Stimulated activated CD8-positive, alpha-beta memory T cell treated with anti-CD3 and anti-CD28 coated beads, Interleukin-7, amount 100 ng/mL, for 1 hour (primary cell): ENCODE measurements at places on chromosomes 11 and 22.
A peak's percentile ranks its signal among the peaks of the same experiment; 100 is the strongest.

DNA sequence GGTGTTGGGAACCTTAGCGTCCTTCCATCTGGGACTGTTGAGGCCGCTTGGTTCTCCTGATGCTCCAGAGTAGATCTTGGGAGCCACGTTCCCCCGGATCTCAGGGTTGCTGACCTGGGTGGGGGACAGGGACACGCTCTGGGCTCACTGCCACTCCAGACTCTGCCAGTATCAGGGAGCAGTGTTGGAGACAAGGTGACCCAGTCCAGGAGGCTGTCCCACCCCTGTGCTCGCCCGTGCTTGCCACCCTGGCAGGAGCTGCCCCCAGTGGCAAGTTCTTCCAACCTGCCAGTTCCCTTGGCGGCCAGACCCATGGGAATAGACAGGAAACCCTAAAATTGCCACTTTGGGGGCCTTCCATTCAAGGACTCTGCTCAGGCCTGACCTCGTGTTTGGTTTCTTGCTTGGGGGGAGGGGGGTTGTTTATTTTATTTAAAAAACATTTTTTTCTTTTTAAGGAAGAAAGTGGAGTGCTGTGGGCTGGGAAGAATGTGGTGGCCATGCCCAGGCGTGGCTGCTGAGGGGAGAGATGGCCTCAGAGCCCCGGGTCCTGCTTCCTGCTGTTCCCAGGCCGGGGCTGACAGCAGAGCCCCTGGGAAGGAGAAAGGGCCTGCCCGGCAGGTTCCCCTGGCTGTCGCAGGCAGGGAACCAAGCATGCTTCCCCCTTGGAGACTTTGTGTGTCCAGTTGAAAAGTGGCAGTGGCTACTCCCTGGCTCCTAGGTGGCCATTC, 7.2 kb downstream of the GRK2 start:
- DNase-seq: no peak

- DNase-seq: peak; percentile 53
Observed at GRCh38 chr11:61897387-61898246, 6.3 kb upstream of the FADS3 start.

- no peak for DNase-seq
Observed at GRCh38 chr22:43134553-43134952, 8.6 kb downstream of the MCAT start.

GRCh38 chr11:41872870-41873269, 413.4 kb upstream of the LRRC4C start:
- no peak for DNase-seq

DNA sequence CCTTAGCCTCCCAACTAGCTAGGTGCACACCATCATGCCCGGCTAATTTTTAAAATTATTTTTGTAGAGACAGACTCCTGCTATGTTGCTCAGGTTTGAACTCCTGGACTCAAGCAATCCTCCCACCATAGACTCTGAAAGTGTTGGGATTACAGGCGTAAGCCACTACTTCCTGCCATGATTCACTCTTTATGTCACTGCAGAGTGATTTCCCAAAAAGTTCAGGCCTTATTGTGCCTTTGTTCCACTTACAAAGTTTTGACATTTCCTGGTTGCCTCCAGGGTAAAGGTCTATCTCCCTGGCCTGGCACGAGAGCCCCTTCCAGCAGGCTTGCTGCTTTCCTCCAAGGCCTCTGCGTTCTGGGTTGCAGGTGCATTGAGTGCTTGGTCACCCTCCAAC, 44.6 kb upstream of the RIC3 start:
- no peak for DNase-seq

DNA sequence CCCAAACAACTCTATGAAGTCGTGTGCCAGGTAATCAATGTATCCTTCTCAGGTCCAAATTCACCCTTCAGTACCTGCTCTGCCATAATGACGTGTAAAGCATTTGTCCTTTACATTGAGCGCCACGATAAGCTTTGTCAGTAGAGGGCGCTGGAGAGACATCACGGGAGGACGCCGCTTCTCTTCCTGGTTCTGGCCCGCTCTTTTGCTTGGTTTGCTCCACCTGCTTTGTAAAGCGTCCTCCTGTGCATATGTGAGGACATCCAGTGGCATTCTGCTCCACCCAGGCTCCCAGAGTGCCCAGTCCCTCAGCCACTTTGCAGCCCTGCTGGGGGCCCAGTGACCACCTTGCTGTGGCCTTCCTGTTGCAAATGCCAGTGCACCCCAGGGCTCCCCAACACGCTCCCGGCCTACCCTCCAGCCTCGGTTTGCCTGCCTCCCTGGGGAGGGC, 61.1 kb downstream of the WT1 start:
- DNase-seq: no peak

GRCh38 chr11:130894322-130895025, 21.8 kb downstream of the SNX19 start:
- no peak for DNase-seq

DNA sequence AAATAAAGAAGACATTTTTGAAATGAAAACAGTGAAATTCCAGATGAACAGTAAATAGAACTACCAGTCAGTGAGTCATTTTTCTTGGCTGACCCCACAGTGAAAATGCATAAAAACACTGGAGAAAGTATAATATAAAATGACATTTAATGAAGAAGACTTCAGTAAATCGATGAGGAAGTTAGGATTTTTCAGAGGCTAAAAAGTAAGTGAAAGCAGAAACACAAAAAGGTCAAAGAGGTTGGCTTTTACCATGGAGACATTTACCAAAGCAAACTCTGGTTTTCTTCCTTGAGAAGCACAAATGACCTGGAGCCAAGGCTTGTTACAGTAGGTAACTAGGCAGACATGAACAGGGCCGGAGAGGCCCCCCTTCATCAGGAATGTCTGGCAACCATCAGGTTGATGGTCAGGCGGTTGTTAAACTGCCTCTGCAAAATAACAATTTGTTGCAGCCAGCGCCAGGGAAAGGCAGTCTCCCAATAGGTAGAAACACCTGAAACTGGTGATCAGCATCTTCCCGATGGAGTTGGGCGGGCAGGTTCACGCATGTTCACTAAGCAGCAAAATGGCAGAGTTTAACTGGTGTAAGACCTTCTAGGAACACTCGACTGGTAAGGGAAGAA, 16.7 kb upstream of the TMEM123 start:
- no peak for DNase-seq

DNA sequence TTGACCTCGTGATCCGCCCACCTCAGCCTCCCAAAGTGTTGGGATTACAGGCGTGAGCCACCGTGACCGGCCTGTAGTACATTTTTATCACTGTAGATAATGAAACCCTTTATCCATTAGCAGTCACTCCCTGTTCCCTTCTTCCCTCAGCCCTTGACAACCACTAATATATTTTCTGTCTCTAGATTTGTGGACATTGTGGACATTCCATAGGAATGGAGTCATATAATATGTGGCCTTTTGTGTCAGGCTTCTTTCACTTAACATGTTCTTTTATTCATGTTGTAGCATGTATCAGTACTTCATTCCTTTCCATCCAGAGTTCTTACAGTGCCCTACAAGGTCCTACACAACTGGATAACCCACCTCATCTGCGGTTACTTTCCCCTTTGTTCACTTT, 30.5 kb downstream of the RRM1 start:
- DNase-seq: no peak

- DNase-seq: no peak
Observed at GRCh38 chr22:32175683-32176644, 16.9 kb upstream of the C22orf42 start.

- no peak for DNase-seq
Observed at GRCh38 chr11:123536690-123537437, 106.8 kb downstream of the GRAMD1B start.
